ENCODE measurements at places on chromosomes 12 and 14.
A peak's percentile ranks its signal among the peaks of the same experiment; 100 is the strongest.

GRCh38 chr14:30118992-30119640 lies 191.5 kb upstream of the PRKD1 start:
- DNase-seq = no peak

DNA sequence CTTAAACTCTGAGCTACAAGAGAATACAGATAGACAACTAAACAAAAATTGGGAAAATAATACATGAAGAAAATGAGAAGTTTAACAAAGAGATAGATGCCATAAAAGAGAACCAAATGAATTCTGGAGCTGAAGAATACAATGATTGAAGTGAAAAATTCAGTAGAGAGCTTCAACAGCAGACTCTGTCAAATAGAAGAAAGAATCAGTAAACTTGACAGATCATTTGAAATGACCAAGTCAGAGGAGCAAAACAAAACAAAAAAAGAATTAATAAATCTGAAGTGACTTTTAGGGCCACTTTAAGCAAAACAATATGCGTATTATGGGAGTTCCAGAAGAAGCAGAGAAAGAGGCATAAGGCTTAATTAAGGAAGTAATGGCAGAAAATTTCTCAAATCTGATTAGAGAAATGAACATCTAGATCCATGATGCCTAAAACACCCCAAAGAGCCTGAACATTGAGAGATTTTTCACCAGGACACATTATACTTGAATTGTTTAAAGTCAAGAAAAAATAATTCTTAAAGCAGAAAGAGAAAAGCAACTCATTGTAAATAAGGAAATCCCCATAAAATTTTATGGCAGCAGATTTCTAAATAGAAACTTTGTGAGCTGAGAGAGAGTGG lies 61.0 kb upstream of the RNU6-8 start:
- DNase-seq = no peak

GRCh38 chr12:113762155-113762881 lies 203.8 kb downstream of the RBM19 start:
- DNase-seq = no peak

DNA sequence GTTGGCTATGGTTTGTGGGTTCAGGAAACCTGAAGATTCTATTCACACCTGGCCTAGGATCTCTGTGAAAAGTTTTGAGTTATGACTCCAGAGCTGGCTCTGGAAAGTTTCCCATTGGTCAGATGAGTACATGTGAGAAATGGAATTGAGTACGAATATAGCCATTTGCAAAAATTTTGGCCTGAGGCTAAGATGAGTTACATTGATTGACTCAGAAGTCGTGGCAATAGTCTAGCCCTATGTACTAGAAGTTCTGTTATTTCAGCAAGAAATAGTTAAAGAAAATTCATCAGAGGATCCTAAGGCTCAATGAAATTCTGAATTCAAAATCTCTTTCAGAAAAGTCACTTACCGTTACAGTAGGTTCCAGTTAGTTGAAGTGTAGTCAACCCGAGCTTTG lies 109.9 kb downstream of the PTCSC3 start:
- DNase-seq = no peak

DNA sequence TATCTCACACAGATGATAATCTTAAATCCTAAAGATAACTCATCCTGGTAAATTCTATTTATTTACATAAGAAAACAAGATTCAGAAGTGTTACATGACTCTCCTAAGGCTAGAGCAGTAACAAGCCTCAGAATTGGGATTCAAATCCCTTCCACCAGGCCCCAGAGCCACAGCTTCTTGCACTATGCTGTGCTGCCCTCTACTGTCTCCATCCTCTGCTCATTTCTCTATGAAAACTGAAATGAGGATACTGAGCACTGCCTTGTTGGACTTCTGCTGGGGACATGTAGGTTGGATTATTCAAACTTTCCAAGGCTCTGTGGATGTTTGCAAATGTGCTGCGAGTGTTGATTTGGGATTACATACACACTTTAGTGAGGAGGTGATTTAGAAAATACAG lies 23.5 kb upstream of the C12orf50 start:
- DNase-seq = peak; percentile 11

GRCh38 chr12:12294215-12295005 lies 27.6 kb upstream of the LRP6 start:
- no peak for DNase-seq

DNA sequence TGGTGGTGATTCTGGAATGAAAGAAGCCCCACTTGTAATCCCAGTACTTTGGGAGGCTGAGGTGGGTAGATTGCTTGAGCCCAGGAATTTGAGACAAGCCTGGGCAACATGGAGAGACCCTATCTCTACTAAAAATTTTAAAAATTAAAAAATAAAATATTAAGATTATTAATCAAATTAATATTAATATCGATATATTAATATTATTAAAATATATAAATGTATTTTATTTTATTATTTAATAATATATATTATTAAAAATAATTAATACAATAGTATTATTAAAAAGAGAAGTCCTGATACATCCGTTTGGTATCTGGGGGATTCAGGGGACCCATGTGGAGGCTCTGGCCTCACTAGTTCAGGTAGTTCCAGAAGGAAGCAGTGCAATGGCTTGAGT lies 68.7 kb downstream of the FOXN4 start:
- DNase-seq = no peak

DNA sequence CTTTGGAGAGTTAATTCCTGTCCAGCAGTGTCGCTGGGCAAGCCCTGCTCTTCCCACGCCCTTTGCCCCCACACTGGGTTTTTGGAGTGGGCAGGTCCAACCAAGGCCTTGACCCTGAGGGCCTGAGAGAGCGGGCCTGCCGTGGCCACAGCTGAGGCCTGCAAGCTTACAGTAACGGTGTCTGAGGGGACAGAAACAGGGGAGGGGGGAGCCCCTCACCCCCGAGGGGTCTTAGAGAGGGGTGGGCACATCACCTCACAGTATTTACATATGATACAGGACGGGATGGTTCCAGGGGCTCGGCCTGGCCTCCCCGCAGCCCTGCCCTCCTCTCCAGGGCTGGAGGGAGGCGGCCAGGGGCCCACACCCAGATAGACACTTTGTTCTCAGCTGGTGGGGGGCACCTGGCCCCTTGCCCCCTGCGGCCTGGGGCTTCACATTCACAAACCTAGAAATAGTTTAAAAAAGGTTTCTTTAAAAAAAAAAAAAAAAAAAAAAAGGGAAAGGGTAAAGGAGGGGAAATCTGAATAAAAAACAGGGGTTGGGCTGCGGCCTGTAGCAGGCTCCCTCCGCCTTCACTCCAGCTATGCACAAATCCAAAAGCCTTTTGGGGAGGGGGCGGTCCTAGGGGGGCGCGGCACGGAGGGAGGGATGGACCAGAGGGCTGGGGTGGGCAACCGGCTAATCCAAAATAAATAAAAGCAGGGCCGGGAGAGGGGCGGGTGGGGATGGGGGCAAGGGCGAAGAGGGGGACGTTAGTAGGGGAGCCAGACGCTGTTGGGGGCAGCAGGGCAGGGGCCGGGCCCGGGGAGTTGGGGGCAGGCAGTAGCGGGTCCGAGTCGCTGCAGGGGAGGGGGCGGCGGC lies 14.8 kb upstream of the PLA2G1B start:
- DNase-seq = no peak

DNA sequence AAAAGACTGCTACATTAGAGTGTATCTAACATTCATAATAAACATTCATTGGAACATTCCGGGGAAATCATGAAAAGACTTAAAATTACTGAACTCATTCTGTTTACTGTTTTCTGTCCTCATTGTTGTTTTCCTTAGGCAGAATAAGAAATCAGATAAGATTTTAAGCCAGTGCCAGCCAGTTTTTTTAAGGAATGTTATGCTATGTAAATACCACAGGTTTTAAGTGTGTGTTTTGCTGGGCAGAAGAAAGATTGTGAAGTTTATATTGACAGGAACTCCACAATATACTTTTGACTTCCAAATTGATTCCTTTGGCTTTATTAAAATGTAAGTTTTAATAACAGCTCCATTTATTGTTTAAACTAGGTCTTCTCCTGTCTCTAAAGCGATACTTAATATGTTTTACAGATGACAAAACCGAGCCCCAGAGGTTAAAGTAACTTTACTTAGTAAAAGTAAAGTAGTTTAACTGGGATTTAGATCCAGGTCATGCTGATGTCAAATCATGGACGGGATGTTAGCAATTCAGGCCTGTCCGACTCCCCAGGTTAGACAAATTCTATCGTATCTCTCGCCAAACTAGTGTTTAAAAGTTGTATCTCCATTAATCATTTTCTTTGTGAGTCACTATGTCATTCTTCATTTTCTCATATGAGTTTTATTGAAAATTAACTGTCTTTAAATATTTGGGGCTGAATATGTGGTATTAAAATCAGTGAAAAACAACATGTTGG lies 1.7 kb downstream of the LARP4 start:
- no peak for DNase-seq

DNA sequence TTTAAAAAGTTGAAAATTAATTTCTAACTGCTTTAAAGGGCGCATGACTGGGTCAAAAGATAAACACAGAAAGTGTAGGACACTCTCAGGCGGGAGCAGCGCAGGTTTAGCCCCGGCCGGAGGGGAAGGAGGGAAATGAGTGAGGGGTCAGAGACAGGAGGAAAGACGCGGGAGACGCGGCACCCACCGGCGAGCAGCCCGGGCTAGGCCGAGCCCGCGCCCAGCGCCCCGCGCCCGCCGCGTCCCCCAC lies 591 bp downstream of the GXYLT1 start:
- DNase-seq = no peak

DNA sequence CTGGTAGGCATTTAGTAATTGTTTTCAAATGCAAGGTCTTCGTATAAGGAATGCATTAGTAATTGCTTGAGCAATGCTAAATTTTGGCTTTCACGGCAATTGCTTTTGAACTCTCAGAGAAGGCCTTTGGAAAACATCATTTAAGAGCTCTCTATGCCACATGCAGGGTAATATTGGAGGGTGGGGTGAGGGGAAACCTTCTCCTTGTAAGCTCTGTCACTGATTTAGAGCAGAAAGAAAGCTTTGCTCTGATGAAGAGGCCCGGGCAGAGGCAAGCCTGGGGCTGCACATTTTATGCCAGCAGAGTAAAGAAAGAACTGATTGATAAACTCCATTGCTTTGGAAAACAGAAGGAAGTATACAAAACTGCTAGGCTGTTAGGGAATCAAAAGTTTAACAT lies 70.9 kb downstream of the TRIM9 start:
- DNase-seq = no peak

GRCh38 chr12:57230381-57231155 lies 1.1 kb downstream of the SHMT2 start:
- DNase-seq = no peak

- no peak for DNase-seq
Measured at GRCh38 chr12:106871477-106871876, 84.2 kb upstream of the TMEM263 start.

DNA sequence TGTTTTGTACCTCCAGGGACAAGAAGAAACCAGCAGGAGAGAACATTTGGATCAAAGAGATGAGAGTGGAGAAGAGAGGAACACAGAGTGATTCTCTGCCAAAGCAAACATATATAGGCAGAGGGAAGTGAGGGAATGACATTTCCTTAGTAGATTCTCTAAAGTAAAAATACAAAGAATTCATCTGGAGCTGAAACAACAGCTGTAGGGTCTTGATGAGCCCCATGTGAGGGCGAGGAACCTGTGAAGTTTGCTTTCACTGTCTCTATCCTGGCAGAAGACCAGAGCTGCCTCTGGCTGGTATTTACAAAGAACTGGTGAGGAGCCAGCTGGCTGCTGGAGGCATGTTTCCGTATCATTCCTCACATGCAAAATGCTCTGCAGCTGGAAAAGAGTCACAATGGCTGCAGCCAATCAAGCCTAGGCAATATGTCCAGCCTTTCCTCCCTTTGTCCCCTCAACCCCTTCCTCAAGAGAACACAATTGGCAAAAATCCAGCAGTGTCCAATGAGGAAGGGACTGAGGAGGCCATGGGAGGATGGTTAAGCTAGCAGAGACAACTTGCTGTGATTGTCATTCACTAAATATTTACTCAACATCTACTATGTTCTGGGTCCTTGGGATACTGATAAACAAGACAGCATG lies 122.5 kb downstream of the PHLDA1 start:
- DNase-seq = peak; percentile 53

DNA sequence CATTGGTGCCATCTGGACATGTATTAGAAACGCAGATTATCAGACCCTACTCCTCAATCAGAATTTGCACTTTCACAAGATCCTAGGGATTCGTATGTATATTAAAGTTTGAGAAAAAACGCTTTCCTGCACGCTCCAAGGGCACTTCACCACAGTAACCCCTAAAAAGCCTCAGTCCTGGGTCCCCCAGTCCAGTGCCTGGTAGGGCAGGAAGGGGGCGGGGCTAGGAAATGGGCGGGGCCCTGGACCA lies 369 bp downstream of the DEPDC4 start:
- DNase-seq = no peak

GRCh38 chr14:59768855-59769375 lies 101.7 kb downstream of the RTN1 start:
- no peak for DNase-seq

GRCh38 chr12:26162905-26163304 lies 32.5 kb upstream of the SSPN start:
- no peak for DNase-seq

DNA sequence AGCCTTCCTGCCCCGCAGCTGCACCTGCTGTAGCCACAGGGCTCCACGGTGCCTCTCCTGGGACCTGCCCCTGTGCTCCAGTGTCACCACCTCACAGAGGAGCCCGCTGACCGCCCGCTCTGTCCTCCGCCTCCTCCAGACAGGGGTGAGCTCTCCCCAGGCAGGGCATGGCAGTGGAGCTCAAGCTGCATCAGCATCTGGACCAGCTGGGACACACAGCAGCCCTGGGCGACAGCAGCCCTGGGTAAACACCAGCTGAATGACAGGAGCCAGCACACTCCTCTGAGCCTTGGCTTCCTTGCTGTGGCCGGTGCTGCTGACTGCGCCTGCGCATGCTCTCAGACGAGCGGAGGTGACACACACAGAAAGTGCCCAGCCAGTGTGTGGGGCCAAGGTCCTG lies 22.0 kb downstream of the CHGA start:
- no peak for DNase-seq

- DNase-seq = peak; percentile 22
Measured at GRCh38 chr12:49232940-49233841, 31.7 kb upstream of the TUBA1C start.

DNA sequence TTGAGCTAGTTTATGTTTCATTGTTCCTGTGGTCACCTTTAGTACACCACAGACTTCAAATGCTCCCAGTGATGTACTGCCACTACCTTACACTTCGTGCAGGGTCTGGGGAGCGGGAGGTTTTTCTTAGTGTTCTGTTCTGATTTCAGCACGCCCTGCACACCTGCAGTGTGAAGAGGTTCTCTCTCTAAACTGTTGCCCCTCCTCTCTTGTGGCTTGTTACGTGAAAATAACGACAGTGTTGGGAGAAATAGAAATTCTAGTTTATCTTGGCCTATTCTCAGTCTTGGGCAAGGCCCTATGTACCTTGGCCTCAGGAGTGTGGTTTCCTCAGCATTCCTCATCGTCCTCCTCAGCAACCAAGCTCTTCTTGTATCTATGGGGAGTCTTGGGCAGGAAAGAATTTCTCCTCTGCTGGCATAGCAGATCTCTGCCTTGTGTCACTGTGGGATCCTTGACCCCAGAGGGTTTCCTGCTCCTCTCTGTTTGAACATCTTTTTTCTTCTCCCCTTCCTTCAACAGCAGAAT lies 48.6 kb downstream of the EIF2S3B start:
- no peak for DNase-seq

DNA sequence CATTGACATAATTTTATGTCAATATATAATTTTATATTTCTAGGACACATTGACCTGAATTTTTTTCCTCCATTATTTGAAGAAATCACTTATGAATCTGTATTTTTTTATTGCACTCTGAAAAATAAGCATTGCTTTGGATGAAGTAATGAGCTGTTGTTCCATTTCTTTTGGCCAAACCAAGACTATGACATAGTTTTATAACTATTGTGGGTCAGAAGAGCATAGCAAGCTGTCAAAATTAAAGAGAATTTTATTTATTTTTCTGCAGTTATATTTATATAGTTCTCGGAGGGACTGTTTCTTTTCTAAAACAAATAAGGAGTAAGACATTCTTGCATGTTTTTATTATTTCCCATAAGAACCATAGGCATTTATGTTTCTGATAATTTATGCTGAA lies 8.5 kb downstream of the C12orf75 start:
- no peak for DNase-seq
